ENCODE measurements at places on chromosomes 6 and 20.

DNA sequence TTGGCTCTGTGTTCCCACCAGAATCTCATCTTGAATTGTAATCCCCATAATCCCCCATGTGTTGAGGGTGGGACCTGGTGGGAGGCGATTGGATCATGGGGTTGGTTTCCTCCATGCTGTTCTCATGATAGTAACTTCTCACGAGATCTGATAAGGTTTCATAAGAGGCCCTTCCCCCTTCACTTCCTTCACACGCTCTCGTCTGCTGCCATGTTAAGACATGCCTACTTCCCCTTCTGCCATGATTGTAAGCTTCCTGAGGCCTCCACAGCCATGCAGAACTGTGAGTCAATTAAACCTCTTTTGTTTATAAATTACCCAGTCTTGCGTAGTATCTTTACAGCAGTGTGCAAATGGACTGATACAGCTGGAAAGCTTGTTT, 90.0 kb downstream of the ELOVL5 start:
- DNase-seq = no peak

- DNase-seq = no peak
These were observed 336.2 kb downstream of the FOXA2 start for GRCh38 chr20:22248051-22248667.

DNA sequence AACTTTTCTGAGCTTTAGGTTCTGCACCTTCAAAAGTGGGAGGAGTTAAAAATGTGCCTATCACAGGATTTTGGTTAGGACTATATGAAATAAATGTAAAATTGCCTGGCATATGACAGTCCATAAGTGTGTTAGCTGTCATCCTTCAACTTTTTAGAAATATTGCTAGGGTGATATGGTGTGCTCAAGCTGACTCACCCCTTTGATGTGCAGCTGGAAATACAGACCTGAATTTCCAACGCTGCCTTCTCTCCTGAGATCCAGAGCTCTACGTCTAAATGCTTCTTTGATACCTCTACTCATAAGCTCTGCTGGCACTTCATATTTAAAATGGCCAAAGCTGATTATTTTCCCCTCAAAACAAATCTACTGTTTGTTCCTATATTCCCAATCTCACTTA, 2.7 kb downstream of the SLC35B3 start:
- DNase-seq = no peak

- no peak for DNase-seq
These were observed 7.5 kb downstream of the SF3B5 start for GRCh38 chr6:144087789-144088426.

- DNase-seq = no peak
These were observed 3.7 kb downstream of the MRPS18A start for GRCh38 chr6:43683708-43684455.

GRCh38 chr20:41618807-41619311, 682 bp upstream of the CHD6 start:
- DNase-seq = no peak

DNA sequence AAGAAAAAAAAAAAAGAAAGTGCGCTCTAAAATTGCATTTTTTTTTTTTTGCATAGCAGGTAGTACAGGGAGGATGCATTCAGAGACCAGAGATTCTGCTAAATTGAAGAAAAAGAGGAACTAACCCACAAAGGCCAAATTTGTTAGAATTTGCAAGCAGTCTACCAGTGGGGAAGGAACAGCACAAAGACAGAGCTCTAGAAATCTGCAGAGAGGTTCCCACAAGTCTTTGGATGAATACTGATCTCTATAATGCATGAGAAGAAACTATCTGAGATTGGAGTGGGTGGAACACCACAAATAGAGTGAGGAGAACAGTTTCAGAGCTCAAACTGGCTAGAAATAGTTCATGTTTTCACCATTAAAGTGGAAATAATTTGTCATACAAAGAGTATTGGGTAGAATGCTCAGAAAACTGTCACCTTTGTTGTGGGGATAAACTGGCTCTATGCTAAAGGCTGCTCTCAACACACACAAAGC, 79.6 kb upstream of the AHI1 start:
- no peak for DNase-seq

- no peak for DNase-seq
These were observed 83.4 kb upstream of the ASF1A start for GRCh38 chr6:118810420-118811027.

- DNase-seq = no peak
These were observed 82.0 kb downstream of the EZR start for GRCh38 chr6:158737082-158737709.

GRCh38 chr6:12356431-12356830, 66.3 kb downstream of the EDN1 start:
- DNase-seq = no peak

- DNase-seq = no peak
These were observed 127.5 kb upstream of the COL21A1 start for GRCh38 chr6:56374841-56375369.

GRCh38 chr6:9810286-9810685, 604.6 kb downstream of the TFAP2A start:
- DNase-seq = no peak

DNA sequence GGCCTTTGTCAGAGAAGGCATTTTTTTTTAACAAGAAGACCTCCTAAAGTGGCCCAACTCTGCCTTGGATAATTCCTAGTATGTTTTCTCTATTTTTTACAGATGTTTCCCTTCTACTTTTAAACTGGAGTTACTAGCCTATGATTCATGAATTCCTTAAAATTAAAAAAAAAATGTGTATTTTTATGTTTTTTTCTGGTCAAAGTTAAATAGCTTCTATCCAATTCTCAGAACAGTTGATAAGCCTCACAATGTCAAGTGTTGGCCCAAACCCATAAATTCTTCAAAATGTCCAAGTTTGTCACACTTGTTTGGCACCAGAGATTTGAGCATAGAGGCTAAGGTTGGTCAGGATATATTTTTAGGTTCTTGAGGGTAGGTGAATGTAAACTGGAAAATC, 64.0 kb downstream of the JAG1 start:
- no peak for DNase-seq

GRCh38 chr20:12924126-12924525, 84.6 kb upstream of the SPTLC3 start:
- DNase-seq = no peak

- no peak for DNase-seq
These were observed 274.3 kb downstream of the COL12A1 start for GRCh38 chr6:74931558-74931957.

GRCh38 chr6:15350386-15351083, 104.7 kb downstream of the JARID2 start:
- DNase-seq = no peak

DNA sequence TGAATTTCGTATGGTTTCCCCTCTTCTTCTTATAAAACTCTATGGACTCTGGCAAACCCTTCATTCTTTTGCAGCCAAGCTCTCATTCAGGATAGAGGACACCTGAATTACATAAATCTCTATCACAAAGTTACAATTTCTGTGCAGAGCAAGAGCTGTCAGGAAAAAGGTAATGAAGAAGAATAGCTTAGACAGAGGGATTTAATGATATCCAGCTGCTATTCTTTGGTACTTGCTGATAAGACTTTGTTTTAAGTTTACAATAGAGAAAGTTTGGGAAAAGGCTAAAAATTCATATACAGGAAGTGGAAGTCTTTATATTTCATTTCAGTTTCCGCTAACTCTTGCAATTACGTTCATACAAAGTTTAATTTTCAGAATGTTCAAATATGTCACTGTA, 227.0 kb downstream of the FOXC1 start:
- DNase-seq = no peak

DNA sequence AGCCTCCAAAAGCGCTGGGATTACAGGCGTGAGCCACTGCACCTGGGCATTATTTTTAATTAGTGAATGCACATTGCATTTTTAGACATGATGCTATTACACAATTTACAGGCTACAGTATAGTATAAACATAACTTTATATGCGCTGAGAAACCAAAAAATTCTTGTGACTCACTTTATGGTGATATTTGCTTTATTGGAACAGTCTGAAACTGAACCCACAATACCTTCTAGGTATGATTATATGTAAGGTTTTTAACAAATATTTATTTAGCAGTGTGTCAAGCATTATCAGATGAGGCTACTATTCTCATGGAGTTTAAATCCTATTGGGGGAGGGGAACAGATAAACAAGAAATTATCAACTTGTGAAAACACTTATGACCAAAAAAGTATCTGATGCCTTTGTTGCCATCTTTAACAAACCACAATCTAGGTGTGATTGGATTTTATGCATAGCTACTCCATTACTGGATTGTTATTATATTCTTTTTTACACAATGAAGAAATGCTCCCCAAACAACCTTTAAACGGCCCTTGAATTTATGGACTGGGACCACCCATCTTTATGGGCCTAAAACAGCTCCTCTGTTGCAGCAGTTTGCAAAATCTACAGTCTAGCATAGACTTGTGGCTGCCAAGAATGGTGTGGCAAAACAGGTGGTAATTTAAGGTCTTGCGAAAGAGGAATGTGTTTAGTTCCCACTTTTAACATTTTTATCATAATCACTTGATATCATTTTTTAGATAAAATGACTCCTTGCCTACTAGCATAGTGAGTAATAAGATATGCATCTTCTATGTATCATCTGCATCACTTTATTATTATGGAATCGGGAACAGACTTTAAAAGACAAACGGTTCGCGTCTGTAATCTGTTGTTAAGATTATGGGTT, 159.2 kb upstream of the C6orf118 start:
- no peak for DNase-seq

- DNase-seq = peak; percentile 82
These were observed 17.3 kb downstream of the GABRR2 start for GRCh38 chr6:89297695-89298351.

GRCh38 chr20:13041574-13042457, 33.0 kb downstream of the SPTLC3 start:
- no peak for DNase-seq

GRCh38 chr20:43843096-43843964, 71.3 kb upstream of the TOX2 start:
- no peak for DNase-seq
